ENCODE measurements at places on chromosomes 2 and 18.

DNA sequence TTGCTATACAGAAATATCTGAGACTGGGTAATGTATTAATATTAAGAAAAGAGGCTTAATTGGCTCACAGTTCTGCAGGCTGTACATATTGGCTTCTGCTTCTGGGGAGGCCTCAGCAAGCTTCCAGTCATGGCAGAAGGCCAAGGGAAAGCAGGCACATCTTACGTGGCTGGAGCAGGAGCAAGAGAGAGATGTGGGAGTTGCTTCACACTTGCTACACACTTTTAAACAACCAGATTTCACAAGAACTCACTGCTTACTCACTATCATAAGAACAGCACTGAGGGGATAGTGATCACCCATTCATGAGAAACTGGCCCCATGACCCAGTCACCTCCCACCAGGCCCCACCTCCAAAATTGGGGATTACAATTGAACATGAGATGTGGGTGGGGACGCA is 50.6 kb downstream of the MAPRE2 start:
- no peak for DNase-seq

DNA sequence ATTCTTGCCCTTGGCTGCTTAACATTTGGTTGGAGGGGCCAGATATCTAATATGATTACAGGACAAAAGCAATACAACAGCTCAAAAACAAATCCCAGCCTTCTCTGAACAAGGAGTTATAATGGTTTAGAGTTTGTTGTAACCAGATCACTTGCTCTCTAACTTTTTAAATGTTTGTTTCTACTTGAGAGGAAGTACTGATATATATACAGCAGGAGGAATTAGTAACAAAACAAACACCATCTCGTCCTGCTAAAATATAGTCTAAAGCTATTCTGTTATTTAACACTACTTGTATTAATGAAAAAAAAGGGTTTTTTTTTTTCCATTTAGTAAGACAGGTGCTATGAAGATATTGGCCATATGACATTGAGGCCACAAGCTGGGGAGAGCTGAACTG is 60.9 kb upstream of the TMEM17 start:
- DNase-seq: no peak

DNA sequence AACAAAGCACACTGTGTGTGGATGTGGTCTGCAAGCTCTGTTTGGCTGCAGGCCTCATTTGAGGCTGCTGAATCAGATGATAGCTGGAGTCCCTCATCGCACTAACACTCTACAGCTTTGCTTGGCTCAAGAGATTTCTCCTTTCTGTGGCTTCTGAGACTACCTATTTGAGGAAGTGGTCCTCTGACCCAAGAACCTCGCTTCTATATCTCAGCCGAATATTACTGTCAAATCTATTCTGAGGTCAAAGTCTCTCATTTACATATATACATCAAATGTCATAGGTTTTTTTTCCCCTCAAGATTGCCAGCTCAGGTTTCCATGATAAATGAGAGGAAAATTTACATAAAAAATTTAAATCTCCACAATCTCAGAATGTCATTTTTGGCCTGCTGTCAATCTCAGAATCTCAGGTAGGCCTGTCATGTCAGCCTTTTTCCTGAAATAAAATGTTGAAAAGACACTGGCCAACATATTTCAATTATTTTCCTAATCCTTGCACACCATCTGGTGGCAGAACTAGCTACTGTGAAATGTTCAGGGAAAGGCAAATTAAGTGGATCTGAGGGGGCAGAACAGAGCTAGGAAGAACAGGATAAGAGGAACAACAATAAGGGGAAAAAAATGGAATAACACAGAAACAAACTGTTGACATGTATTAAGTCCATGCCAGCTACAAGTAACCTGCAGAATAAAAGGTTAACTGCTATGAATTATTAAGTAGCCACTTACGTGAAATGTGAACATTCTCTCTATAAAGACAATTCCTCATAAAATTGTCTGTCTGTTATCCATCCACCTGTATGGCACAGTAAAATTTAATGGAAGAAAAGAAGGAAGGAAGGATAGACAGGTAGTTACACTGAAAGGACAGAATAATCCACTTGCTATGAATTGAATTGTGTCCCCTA is 39.3 kb downstream of the AP1S3 start:
- peak; percentile 7 for DNase-seq

- no peak for DNase-seq
Measured at GRCh38 chr2:33272001-33272400, 204.4 kb upstream of the RASGRP3 start.

DNA sequence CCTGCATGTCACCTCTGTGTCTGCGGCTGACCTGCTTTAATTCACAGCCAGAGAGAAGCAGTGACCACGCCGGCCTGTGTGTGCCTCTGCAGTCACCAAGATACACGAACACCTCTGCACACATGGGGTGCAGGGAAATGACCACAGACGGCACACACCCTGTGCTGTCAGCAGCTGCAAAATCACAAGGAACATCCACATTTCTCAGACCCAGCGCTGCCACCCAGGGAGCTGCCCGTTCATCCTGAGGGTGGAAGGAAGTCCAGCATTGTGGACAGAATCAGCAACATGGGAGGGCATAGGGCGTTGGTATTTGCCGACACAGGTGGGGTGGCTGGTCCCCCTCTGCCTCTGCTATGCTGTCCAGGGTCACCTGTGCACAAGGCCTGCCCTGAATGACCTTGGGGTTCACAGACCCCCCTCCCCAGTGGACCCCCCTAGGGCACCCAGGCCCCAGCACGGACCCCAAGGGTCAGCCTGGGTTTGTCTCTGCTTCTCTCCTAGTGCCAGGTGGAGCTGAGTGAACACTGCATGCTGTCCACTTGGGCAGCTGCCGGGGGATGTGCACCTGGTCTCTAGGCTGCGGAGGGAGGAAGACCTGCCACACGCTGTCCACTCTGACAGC is 107.4 kb downstream of the PXDN start:
- DNase-seq: no peak

DNA sequence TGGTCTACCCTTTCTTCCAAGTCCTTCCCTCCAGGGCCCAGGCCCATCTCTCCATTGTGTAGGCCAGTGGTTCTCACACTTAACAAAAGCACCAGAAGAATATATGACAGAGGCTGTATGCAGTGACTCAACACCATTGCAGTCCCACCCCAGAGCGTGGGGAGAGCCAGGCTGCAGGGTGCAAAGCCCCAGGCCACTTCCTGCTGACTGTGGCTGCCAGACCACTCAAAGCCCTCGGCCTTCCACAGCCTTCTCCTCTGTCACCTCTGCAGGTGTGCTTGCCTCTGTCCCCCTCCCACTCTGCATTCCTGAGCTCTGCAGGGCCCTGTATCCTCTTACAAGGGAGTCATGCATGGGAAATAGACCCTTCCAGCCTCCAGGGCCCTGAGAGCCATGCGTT is 40.4 kb upstream of the ARHGEF4 start:
- DNase-seq: no peak

- DNase-seq: peak; percentile 27
Measured at GRCh38 chr2:16665748-16666448, at the start of gene CYRIA. CYRIA (minus strand) TSS chr2:16665834; CDS start chr2:16588119, 77,715 bp downstream.

- no peak for DNase-seq
Measured at GRCh38 chr2:104855221-104856085, 1.5 kb downstream of the POU3F3 start.

DNA sequence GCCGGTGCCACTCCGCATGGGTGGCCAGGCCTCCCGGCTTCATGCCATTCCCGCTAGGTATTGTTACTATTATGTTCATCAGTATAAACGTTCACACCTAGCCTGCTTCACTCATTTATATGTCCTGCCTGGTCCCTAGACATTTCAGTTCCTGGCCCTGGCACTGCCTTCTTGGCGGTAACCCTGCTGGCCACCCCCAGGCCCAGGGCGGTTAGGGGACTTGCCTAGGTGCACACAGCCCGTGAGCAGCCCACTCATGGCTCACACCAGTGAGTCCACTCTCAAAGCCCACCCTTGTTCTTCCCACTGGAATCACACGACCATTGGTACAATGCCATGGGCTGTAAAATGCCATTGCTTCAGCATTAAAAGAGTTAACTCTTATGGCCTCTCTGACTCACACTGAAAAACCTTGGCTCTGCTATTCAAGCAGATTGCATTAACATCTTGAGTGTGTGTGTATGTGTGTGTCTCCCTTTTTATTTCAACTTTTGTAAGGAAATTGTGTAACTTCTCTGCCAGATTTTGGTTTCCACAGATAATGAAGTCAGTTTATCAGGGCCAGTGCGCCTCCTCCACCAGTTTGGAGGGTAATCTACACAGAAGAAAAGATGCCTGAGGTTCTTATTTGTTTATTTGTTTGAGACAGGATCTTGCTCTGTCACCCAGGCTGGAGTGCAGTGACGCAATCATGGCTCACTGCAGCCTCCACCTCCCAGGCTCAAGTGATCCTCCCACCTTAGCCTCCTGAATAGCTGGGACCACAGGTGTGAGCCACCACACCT is 74.2 kb downstream of the RAB31 start:
- no peak for DNase-seq

DNA sequence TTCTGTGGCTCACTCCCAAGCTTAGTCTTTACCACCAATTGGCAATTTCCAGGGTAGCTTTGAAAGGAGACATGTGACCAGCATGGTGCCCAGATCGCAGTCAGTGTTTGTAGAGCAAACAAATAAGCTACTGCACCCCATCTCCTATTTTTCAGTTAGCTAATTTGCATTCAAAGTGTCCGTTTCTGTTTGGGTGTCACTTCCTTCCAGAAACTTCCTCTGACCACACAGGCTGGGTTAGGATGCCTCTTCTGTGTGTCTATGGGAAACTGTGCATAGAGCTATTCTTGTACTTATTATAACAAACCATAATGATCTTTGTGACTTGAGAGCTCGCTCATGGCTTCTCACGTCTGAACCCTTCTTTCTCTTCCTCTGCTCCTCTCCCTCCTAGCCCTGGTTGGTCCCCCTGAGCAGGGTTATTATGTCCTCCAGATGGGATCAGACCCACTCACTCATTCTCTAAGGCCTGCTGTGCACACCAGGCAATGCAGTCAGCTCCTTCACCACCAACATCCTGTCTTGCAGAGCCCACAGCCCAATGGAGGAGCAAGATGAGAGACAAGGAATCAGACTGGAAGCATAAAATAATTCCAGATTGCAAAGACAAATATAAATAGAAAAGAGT is 101.2 kb upstream of the ALK start:
- no peak for DNase-seq

DNA sequence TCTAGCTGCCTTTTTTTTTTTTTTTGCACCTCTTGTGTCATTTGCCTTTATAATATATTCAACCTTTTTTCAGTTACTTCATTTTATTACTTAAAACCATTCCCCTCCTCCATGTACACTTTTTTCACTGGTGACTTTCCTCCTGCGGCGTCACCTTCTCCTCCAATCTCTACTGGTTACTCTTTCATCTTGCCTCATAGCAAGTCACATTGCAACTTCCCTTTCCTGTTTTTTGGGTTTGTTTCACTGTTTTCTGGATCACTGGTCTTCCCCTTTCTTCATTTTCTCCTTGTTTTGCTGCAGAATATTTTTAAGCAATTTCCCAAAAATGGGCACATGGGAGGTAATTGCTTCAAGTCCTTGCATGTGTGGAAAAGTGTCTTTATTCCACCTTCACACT is 37.7 kb upstream of the GPR155 start:
- no peak for DNase-seq

- no peak for DNase-seq
Measured at GRCh38 chr2:64462940-64463700, 9.2 kb downstream of the LGALSL start.

GRCh38 chr18:67514901-67515540 is 1.5 kb downstream of the DSEL start:
- DNase-seq: no peak

- DNase-seq: peak; percentile 79
Measured at GRCh38 chr18:47935321-47936055, 5.0 kb upstream of the SMAD2 start.

All from NCI-H1105 (cell line).